ENCODE measurements at places on chromosomes 6 and 20.

GRCh38 chr20:47244451-47244850, 112.0 kb downstream of the ZMYND8 start:
- DNase-seq: no peak

DNA sequence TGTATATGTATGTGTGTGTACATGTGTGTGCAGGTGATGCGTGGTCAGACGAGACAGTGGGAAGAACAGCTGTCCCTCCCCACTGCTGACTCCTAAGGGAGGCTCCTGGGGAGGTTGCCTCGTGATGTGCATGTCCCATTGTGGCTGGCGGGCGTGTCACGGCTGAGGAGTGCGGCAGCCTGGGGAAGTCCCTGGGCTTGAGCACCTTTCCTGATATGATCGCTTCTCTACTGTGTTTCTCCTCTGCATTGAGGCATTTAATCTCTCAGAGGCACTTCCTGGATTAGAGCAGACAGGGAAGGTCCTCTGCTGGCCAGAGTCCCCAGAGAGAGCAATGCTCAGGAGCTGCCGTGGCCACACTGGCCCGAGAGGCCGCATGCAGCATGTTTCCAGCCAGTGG, 11.4 kb downstream of the NPBWR2 start:
- DNase-seq: no peak

- DNase-seq: no peak
These were observed 31.7 kb downstream of the PLEKHG1 start for GRCh38 chr6:150631283-150631983.

DNA sequence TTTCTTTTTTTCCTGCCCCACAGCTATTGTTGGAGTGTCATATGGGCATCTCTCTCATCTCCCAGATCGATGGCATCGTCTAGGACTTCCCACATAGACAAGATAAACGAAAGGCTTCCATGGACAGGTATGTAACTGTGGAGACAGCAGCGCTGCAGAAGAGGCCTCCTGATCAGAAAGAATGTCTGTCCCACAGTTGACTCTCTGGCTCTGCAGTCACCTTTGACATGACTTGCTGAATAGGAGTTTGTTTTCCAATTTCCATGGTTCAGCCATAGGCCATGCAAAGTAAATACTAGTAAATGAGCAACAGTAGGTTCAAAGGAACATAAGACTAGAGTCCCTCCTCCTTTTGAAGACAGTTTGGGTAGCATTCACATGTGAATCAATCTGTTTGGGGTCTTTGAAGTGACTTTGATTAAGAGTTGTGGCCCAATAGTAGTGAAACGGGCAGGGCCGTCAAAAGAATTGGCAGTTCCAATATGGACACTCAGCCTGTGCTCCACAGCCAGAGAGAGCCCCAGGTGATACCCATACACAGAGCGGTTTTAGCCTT, 134.7 kb upstream of the IFNGR1 start:
- DNase-seq: no peak

GRCh38 chr6:163634211-163635171, 220.0 kb downstream of the QKI start:
- peak; percentile 74 for DNase-seq

GRCh38 chr6:169975701-169976100, 224.3 kb downstream of the ERMARD start:
- no peak for DNase-seq

DNA sequence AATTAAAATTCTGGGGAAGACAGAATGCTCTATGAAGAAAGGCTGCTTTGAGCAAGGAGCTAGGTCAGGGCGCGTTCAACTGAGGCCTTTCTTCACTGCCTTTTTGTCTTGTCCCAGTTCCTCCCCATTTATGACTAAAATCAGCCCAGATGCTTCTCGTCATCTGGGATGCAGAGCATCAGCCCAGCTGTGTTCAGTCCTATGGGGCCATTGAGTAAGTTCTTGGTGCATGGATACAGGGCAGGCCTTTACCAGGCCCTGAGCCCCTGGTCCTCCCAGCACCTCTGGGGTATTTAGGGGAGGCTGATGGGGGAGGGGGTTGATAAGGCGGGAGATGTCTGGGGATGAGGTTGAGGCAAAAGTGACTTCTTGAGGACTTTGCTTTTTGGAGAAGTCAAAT, 55.7 kb downstream of the PTPN1 start:
- no peak for DNase-seq

- no peak for DNase-seq
These were observed 17.9 kb downstream of the RNGTT start for GRCh38 chr6:88945415-88946008.

- no peak for DNase-seq
These were observed 30.1 kb downstream of the CDYL start for GRCh38 chr6:4806337-4806725.

DNA sequence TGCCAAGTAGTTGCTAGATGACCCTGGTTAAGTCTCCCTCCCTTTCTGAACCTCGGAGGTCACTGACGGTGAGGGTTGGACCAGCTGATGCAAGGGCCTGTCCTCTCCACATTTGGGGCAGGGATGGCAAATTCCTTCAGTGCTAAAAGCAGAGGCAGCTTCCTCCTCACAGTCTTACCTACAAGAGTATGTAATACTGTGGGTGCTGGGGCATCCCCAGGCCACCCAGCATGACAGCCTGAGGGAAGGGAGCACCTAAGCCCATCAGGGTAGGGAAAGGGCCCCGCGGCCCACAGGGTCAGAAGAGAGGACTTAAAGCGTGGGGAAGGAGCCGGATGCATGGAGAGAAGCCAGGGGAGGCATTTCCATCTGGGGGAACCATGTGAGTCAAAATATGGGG, 38.0 kb downstream of the TGM3 start:
- DNase-seq: no peak

GRCh38 chr6:2990248-2990931, 9.3 kb upstream of the NQO2 start:
- DNase-seq: peak; percentile 29

DNA sequence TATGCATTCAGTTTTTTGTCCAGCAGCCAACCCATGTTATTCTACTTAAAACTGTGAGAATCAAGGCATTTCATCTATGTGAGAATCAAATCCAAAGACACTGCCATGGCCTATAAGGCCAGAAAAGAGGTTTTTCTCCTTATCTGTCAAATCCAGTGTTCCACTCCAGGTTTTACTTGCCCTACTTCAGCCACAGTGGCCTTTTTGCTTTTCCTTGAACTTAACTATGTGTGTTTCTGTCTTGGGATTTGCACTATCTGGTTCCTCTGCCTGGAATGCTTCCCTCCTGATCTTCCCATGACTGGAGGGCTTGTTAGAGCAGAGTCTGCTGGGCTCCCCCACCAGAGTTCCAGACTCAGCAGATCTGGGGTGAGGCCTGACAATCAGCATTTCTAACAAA, 113.1 kb upstream of the DOK5 start:
- DNase-seq: no peak

- no peak for DNase-seq
These were observed 8.4 kb downstream of the KHDC1L start for GRCh38 chr6:73216859-73217258.

DNA sequence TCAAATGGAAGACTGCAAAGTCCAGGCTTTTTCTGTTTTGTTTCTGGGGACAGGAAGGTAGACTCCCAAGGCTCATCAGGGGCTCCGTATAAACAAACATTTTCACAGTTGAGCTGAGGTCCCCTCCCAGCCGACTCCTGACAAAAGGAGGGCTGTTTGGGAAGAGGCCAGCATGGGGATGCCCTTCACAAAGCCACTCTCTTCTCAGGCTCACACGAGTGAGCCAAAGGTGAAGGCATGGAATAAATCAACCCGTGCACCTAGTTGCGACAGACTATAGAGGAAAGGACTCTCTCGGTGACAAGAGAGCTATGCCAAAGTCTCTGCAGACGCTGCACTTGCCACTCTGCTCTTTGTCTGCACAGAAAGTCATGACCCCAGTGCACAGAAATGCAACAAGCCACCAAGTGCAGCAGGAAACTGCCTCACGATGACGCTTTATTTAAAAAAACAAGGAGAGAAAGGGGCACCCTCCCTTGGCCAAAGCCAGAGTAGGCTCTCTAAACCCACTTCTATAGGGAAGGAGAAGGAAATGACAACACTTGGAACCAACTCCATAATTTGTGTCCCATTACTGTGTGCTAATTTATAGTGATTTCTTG, 21.0 kb downstream of the JAG1 start:
- DNase-seq: no peak

Data from NCI-H2081 (cell line).